ENCODE measurements at places on chromosomes 13 and 19.

DNA sequence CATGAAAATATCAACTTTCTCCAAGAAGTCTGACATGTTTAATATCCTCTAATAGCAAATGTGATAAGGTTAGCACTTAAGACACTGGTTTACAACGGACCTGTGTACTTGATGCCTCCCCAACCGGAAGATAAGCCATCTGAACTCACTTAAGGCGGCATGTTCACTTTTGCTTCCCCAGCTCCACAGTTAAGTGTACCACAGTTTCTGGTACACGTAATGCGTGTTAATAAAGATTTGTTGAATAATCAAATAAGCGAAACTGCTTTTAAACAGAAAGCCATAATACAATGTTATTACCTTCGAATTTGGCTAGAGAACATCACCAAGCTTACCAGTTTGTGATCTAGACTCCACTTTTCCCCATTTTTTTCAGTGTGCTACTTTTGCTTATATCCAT, 1.4 kb upstream of the PAN3 start:
- DNase-seq: no peak

- no peak for DNase-seq
These were observed 691.1 kb upstream of the SLC10A2 start for GRCh38 chr13:103757361-103757760.

DNA sequence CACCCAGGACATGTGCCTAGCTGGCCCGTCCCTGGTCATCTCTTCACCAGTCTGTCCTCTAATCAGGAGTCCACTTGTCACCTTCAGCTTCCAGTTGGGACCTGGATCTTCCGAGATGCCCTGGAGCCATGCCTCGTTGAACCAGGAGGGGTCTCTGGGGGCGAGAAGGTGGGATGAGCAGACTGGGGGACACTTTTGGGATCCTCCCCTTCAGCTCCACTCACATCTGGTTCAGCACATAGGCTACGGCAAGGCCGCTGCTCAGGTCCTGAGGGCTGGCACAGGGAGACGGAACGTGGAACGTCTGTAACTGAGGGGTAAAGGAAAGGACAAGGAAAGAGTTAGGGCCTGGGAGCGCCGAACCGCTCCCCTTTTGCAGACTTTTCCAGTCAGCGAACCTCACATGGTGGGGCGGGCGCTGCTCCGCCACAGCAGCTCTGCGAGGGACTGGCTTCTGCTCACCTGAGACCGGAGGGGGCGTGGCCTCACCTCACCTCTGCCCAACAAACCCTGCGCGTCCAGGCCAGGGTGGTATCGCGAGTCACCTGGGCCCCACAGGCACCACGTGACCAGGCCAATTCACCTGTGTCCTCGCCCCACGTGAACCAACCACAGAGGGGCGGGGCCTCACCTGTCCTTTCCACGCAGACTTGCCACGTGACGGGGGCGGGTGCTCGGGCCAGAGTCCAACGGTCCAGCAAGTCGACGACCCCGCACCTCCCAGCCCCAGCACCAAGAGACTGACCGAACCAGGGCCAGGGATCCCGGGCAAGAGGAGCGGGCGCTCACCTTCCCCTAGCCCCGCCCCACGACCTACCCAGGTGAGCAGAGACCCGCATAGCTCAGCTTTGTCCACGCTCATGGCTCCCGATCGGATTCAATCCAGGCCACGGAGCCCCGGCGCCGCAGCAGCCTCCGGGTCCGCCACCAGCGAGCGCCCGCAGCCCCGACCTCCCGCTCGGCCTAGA, at the start of gene HOOK2:
Gene HOOK2 (minus strand): TSS at position 965 of the 968 bp plus-strand sequence. CDS start 103 bp downstream, at position 862.
- DNase-seq: no peak

DNA sequence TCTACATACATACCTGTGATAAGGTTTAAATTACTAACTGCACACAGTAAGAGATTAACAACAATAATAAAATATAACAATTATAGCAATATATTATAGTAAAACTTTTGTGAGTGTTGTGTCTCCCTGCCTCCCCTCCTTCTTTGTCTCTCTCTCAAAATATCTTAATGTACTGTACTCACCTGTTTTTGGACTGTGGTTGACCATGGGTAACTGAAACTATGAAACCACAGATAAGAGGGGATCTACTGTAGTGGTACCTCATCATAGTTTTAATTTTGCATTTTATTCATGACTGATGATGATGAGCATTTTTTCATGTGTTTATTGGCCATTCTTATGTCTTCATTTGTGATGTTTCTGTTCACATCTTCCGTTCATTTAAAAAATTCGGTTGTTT, 104.5 kb downstream of the NBEA start:
- no peak for DNase-seq

GRCh38 chr13:41763782-41764181, 197.1 kb downstream of the VWA8 start:
- no peak for DNase-seq

DNA sequence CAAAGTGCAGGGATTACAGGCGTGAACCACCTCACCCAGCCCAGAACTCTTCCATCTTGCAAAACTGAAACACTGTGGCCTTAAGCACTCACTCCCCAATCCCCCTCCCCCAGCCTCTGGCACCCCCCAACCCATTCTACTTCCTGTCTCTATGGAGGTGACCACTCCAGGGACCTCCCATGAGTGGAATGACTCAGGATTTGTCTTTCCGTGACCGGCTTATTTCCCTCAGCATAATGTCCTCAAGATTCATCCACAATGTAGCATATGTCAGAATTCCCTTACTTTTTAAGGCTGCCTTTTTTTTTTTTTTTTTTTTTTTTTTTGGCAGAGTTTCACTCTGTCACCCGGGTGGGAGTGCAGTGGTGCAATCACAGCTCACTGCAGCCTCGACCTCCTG, 3.6 kb upstream of the F2RL3 start:
- no peak for DNase-seq

GRCh38 chr19:19820774-19821320, 703 bp downstream of the ZNF506 start:
- no peak for DNase-seq

- no peak for DNase-seq
These were observed 25.3 kb downstream of the TPT1 start for GRCh38 chr13:45315520-45316167.

DNA sequence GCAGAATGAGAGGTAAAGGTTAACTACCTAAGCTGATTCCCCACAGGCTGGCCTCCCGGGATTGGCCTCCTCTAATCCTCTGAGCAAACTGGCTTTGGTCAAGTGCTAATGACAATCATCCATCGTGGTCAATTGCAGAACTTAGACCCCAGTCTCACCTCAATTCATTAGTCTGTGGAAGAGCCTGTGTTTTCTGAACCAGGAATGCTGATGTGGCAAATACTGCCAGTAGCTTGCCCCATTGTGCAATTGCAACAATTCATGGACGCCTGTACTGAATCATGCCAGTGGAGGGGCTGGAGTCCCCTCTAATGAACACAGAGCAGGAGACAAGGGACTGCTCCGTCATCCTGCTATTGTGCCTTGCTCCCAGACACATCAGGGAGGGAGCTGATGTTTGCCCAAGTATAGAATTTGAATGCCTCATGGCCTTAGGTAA, 1256.5 kb downstream of the EFNB2 start:
- no peak for DNase-seq

DNA sequence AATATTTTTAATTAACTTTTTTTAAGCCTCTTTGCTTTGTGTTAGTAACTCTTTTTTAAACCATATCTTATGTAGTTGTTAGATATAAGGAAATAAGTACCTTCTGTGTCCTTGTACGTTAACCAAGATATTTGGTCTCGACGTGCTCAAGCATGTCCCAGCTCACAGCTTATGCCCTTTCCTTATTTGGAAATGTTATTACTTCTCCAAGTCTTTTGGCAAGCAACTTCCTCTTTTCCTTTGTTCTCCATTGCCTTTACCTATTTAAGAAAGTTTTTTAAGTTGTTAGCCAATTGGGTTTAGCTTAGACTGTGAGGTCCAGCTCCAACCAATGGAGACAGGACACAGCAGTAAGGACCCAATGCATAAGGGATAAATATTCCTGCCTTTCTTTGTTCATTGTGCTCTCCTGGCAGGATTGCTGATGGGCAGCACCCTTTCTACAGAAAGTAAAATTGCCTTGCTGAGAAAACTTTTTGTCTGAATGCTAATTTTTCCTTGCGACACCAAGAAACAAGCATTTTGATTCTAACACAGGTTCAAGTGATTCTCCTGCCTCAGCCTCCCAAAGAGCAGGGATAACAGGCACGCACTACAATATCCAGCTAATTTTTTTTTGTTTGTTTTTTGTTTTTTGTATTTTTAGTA, 5.2 kb downstream of the DKKL1 start:
- no peak for DNase-seq

DNA sequence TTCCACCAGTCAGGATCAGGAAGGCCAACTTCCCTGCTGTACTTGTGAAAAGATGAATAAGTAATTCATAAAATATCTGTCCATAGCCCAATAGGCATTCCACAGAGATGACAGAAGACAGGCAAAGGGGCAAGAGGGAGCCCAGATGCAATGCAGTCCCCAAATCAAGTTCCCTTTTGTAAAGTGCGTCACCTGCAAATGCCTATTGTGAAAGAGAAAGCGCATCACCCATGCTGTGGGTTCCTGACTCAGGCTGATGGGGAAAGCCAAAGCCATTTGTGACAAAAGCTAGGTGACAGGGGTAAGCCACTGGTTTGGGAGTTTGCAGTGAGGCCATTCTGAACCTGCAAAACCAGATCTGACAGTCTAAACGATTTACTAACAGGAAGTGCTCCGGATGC, 157.5 kb upstream of the ZNF536 start:
- no peak for DNase-seq

DNA sequence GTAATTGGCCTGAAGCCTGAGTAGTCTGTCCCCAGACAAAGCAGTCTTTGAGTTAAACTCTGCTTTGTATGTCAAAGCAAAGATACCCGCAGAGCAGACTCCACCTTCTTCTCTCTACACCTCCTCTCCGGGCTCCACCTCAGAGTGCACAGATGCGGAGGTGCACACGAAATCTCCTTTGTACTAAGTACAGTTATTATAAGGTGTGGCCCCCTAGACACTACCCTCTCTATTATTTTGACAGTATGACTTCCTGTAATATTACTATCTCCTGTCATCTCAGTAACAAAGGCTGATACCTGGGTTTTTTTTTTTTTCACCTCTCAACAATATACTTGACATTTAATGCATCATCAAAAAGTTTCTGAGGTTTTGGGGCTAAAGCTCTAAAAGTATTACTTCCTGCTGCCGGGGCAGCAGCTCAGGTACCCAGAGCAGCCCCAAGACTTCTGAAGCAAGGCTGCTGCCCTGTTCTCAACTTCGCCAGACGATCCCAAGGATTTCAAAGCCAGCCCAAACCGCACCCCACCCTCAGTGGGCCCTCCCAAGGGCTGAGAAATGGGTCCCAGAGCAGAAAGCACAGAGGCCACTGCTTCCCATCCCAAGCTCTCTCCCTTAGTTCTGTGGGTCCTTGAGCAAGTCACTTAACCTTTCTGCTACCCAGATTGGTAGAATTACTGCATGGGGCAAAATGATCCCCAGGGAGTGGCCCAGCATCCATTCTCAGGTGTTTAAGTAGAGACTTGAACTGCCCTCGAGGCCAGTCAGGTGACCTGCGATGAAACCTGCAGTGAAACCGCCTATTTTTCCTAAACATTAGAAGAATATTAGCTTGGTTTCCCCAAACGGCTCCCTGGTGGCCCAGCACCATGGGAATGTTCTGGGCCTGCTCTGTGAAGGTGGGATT, 180.6 kb downstream of the FOXO1 start:
- DNase-seq: no peak

- no peak for DNase-seq
These were observed 21.6 kb downstream of the SAE1 start for GRCh38 chr19:47152205-47152604.

DNA sequence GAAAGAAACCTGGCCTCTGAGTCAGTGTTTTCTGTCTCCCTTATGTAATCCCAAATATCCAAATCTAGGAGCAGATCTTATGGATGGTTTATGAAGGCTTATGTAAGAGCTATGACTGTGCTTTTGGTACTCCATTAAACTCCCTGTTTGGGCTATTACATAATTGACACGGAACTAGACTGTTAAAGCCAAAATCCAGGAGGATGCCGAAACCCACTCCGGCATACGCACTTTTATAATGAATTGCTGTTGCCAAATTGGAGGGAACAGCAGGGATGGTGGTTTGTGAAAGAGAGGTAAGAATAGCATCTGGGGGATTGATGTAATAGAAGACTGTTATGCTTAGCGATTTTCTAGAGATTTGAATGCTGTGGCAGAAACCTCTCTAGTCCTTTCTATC, 2.0 kb downstream of the MTUS2 start:
- no peak for DNase-seq

- no peak for DNase-seq
These were observed 24.0 kb downstream of the SLC8A2 start for GRCh38 chr19:47447470-47448359.

DNA sequence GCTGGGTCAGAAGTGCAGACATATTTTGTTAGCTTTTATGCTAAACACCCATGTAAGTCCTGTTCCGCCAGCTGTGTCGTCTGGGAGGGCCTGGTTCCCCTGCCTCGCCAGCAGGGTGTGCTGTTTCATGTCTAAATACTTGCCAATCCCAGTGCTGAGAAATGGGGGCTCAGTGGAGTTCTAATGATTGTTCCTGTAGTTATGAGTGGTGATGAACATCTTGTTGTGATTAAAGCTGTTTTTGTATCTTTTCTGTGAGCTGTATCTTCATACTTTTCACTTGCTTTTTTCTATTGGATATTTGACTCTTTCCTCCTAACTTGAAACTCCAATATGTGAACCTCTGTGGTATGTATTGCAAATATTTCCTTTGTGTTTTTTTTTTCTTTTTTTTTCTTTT, 32.7 kb downstream of the KDM4B start:
- peak; percentile 1 for DNase-seq

All from NCI-H460 (cell line).